NCI-H1436 treated with DMSO at 0.1 percent for 48 hours (cell line): ENCODE measurements at places on chromosomes 12 and 14.

DNA sequence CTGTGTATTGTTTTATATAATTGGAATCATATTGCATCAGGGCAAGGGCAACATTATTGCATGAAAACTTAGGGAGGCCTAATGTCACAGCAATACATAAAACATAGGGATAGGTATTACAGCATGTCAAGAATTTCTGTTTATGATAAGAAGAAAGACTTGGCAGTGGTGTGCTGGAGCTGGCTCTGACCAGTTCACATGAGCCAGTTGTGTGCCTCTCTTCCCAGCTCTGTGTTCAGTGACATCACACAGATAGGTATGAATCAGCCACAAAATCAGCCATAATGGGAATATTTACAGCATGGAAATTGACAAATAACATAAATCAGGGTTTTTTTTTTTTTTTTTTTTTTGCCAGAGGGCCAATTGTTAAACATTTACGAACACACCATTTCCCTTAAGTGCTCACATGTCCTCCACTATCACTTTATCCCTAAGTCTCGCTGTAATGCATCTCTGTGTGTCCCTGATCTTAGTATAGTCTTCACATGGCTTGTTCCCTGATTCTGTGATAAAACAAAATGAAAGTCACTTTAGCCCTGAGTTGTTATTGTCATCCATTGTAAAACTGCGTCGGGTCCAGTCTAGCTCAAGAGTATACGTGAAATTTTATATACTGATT lies 31.9 kb upstream of the ACSM4 start:
- no peak for DNase-seq

DNA sequence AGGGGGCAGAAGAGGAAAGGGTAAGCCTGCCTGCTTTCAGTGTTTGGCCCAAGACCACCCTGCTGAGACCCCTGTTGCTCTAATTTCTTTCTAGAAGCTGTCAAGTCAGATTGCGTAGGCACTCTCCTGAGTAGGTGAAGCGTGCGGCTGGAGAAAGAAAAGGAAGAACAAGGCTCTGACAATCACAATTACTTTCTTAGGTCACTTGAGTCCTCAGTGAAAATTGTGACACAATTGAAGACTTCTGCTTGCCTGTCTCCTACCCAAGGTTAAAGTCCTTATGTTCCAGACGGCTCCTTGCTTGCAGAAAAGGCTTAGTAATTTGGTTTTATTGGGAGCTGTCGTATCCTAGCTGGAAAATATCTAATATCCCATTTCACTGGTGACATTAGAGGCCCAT lies 721 bp upstream of the CTSG start:
- no peak for DNase-seq

DNA sequence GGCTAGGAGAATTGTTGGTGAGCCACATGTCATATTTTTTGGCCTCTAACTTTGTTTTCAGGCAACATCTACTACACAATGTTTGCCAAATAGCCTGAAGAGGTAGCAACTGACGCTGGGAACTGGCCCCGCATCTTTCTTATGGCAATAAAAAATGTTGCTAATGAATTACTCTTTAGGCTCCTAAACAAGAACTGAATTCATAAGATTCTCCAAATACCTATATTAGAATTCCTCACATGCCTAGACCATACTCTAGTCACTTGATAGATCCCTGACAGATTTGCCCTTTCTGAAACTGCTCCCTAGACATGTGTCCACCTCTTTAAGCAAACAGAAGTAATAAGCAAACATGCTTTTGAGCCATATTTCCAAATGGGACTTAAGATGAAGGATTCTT lies 209.0 kb upstream of the ATXN7L3B start:
- no peak for DNase-seq

- DNase-seq, result no peak
These were observed 12.5 kb upstream of the IQSEC3 start for GRCh38 chr12:53735-54730.

DNA sequence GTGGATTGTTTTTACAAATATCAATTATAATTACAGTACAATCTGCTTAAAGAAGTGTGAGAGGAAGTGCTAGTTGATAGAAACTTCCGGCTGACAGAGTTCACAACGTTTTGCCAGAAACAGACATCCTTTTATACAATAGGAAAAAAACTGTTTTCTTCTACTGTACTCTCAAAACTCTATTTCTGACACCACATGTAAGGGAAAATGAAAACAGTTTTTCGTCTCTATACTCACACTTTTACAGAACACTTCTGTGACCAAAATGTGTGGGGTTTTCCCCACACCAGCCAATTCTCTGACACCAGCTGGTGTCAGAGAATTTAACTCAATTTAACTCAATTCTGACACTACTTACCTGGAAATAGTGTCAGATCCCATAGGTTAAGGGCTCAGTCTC lies 24.2 kb upstream of the HIF1A start:
- DNase-seq, result no peak

- DNase-seq, result no peak
These were observed 99.8 kb downstream of the AKAP6 start for GRCh38 chr14:32428875-32429274.

- DNase-seq, result no peak
These were observed 833.0 kb downstream of the SLC6A15 start for GRCh38 chr12:84079626-84080025.

DNA sequence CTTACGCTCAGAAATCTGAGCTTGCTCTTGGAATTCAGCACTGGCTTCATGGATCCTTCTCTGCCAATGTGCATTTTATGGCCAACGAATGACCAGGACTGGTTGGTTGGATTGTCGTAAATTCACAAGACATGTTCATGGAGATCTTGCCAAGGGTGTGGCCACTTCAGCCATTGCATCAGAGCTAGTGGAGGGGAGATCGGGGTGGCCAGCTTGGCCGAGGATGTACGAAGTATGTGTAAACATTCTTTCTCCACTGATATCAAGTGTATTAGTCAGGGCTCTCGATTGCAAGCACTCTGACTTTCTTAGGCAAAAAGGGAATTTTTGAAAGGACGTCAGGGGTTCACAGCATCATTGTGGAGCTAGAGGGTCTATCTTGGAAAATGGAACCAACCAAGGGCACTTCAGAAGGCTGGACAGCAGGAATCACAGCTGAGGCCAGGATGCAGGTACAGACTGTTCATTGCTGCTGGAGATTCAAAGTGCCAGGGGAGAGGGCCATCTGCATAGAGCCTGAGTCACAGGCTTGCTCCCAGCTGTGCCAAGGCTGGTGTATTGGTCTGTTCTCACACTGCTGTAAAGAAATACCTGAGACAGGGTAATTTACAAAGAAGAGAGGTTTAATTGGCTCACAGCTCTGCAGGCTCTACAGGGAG lies 32.9 kb upstream of the ADGRD1 start:
- no peak for DNase-seq

GRCh38 chr14:99363051-99363450 lies 91.1 kb upstream of the BCL11B start:
- no peak for DNase-seq

DNA sequence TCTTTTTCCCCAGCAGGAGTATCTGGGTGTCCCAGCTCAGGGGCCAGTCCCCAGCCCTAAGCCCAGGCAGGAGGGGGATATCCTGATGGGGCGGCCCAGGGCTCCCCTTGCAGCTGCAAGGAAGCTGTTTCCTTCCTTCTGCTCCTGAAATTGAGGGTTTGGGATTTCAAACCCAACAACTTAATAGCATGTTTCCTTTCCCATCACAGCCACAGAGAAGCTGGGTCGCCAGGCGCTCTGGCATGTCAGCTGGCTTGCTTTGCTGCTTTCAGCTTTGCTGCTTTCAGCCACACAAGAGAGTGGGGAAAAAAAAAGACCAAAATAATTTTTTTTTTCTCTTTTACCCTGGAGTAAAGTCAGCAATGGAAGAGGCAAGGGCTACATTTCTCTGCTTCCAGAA lies 30.0 kb downstream of the HVCN1 start:
- DNase-seq, result no peak

DNA sequence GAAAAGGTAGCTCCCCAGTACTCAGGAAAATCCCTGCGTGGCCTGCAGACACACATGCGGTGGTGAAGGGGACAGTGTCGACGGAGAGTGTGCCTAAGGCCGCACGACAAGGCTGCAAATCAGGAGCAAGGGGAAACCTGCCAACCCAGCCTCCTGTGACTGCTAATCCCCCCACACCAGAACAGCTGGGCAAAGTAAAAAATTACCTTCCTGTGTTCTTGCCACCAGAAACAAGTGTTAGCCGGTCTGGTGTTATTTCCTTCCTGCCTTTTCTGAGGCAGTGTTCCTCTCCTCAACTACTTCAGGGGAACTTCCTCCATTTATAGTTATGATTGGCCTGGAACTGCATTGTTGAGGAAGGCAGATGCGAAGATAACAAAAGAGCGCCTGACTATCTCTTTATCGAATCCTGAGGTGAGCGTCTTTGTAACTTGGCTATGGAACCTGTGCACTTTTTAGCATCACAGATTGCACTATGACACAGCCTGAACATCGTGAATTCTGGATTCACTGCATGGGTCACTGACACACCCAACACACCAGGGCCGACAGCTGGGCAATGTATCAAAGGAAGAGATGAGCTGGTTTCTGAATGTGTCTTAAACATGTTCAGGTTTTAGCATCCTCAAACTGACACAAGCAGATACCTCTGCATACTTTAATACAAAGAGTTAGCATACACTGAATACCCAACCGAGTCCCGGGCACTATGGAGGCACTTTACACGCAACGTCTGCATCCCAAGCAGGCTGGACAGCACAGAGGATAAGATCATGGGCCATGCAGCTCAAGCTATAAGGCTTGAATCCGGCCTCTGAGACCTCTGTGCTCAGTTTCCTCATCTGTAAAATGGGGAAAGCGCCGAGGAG lies 28.9 kb downstream of the SLC15A4 start:
- no peak for DNase-seq

DNA sequence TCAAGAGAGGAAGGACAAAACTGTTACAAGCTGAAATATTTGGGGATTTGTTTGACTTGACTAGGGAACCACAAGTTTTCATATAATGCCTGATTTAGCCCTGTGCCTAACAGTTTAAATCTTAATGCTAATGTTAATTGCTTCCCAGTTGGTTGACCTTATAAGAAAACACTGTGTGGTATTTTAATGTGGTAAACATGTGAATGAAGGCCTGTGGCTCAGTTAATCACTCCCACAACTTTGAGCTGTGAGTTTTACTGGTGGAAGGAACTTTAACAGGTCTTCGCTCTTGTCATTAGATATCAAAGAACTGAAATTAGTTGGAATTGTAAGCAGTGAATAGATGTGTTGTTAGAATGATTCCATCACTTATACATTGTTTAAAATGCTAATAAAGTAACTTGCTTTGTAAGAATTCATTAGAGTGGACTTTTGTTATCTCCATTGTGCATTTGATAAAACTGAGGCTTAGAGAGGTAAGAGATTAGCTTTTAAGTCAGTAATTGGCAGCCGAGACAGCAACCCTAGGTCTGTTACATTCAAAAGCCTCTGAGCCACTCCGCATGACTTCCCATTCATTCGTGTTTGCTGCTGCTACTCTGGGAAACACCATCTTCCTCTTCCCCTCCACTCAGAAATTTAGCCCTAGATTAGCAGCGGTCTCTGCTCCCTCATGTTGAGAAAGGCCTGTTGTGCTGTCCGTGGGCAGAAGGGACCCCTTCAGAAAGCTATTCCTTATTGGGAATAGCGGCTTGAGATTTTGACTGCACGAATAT lies 1.0 kb upstream of the TBK1 start:
- no peak for DNase-seq

- no peak for DNase-seq
These were observed 60.4 kb downstream of the TMTC3 start for GRCh38 chr12:88202500-88202899.

DNA sequence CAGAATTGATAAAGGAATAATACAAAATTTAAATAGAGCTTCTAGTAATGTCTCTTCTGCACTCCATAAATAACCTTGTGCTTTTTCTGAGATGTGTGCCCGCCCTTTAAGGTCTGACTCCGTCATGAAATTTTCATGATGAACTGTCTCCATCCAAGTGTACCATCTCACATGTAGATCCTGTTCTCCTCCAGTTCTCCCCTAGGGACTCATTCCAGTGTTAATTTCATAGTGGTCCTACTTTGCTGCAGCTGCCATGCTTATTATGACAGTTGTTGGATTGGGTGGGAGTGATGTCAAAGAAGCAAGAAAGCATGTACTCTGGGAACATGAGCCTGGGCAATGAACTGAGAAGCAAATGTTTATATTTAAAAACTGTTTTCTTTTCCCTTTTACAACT lies 442.5 kb upstream of the PDE3A start:
- no peak for DNase-seq

DNA sequence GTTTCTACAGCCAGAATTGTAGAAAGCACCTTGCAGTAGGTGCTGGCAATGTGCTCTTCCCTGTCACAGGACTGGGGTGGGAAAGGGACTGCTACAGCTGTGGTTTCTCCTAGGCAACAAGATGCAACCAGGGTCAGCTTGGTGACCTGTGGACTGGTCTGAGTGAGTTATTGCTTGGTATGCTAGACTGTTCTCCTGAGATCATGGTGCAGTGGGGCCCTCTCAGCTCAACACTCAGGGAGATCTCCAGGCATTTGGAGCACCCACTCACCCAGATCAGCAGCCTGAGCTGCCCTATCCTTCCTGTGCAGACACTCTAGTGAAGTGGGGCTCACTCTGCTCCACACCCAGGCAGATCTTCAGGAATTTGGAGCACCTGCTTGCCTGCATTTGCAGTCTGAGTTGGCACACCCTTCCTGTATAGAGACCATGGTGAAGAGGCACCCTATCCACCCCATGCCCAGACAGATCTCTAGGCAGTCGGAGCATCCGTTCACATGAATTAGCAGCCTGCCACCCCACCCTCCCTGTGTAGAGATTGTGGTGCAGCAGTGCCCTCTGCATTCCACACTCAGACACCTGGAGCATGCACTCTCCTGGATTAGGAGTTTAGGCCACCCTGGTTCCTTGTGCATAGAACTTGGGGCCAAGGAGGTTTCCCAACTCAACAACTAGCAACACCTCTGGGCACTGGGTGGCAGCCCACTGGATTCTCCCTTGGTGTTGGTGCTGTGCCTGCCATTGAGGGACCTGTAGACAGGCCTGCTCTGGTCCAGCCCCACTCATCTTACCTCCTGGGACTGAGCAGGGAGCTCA lies 3.8 kb upstream of the FAM186B start:
- DNase-seq, result no peak

- no peak for DNase-seq
These were observed 3.7 kb upstream of the FERMT2 start for GRCh38 chr14:52954346-52955214.

- DNase-seq, result no peak
These were observed 35.8 kb downstream of the BCAT1 start for GRCh38 chr12:24913130-24913529.

DNA sequence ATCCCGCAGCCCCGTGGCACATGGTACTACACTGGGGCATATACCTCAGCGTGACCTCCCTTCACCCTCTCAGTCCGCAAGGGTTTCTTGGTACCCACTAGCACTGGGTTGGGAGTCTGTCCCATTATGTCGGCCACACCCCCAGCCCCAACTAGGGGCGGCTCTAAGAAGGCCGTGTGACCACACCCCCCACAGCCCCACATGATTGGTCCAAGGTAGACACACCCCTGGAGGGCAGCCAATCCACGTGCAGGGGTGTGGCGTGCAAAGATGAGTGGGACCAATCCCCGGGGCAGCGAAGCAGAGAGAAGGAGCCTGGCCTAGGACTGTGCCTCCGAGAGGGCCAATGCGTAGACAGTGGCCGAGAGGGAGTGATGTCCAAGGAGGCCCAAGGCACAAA lies 34.6 kb upstream of the BEGAIN start:
- DNase-seq, result no peak

- no peak for DNase-seq
These were observed 1.8 kb downstream of the PHC1 start for GRCh38 chr12:8916154-8916553.

- DNase-seq, result no peak
These were observed 88.5 kb downstream of the GPR135 start for GRCh38 chr14:59376686-59377085.
